ENCODE measurements at places on chromosomes 11 and 22. TPM values are rescaled to one million over a fixed set of nuclear protein-coding genes. Genes with fewer than 3 reads are reported as not detected.

Gene PANX2
- total RNA-seq = 0.14 TPM

Gene TUBA8
- total RNA-seq = 2.5 TPM

Gene SLC22A9
- total RNA-seq = not detected

Gene NR1H3
- total RNA-seq = 58.2 TPM

Gene GP1BB
- not detected for total RNA-seq

Gene PATE4
- total RNA-seq = not detected

Gene TBC1D10A
- total RNA-seq = 41.2 TPM

Gene MAP6
- total RNA-seq = 1.7 TPM

Gene SMDT1
- total RNA-seq = 145 TPM

Gene SMCO4
- 74.8 TPM for total RNA-seq

Gene TSGA10IP
- not detected for total RNA-seq

Gene OR4A16
- total RNA-seq = not detected

Gene PHOX2A
- total RNA-seq = 0.89 TPM

Gene MAPK8IP2
- total RNA-seq = 1.5 TPM

Gene OTOG
- not detected for total RNA-seq

Gene OR4D5
- total RNA-seq = 0.37 TPM

Gene SYT7
- total RNA-seq = 18.6 TPM

Gene SLC22A24
- not detected for total RNA-seq

Gene OR52E8
- not detected for total RNA-seq

Gene PHF21B
- 0.40 TPM for total RNA-seq

Gene NDUFC2
- 208 TPM for total RNA-seq

Gene MRGPRX4
- total RNA-seq = not detected

Gene TSPO
- total RNA-seq = 259 TPM

Gene CRYBB3
- 2.1 TPM for total RNA-seq

Gene CD3G
- 1.6 TPM for total RNA-seq

Gene PNPLA2
- 222 TPM for total RNA-seq

Gene B3GAT3
- 27.0 TPM for total RNA-seq

Gene LMO1
- total RNA-seq = not detected

Gene USP2
- 26.0 TPM for total RNA-seq

Gene SMC1B
- total RNA-seq = not detected

Gene PRRG4
- 15.8 TPM for total RNA-seq

Gene SWAP70
- total RNA-seq = 15.7 TPM

Gene SLC22A12
- not detected for total RNA-seq

Gene CRYAB
- total RNA-seq = 100 TPM

Gene MMP27
- total RNA-seq = 0.47 TPM

Gene KDM4D
- 0.55 TPM for total RNA-seq

Gene TMPRSS6
- total RNA-seq = 3.1 TPM

Gene KCNJ4
- not detected for total RNA-seq

Gene GLYAT
- not detected for total RNA-seq

Gene TENM4
- 1.7 TPM for total RNA-seq

Gene TPP1
- 105 TPM for total RNA-seq

Gene HBG2
- not detected for total RNA-seq

Gene C11orf16
- total RNA-seq = not detected

All from left colon (tissue), 2 donors.